ENCODE measurements at places on chromosomes 13 and 19.

DNA sequence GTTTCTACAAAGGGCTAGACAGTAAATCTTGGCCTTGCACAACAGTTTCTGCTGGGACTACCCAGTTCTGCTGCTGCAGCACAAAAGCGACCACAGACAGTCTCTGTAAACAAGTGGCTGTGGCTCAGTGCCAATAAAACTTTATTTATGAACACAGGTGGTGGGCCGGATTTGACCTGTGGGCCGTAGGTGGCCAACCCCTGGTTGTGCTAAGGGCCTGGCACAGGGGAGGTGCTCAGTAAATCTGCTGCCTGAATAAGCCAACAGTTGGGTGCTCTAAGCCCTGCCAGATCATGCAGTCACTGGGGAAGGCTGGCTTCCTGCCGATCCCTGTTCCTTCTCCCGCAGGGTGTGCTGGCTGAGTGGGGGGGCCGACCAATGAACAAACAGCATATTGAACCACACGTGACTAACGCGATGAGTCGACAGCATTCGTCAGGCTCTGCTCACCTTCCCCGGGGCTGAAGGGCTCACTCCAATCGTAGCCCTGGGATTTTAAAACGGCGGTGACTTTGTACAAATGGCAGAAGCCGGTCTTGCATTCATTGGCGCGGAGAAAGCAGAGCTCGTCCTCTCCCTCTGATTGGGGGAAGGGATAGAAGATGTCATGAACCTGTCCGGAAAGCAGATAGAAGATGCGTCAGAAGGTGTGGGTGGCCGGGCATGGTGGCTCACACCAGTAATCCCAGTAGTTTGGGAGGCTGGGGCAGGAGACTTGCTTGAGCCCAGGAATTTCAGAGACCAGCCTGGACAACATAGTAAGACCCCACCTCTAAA is 24.3 kb upstream of the MYDGF start:
- DNase-seq = no peak

DNA sequence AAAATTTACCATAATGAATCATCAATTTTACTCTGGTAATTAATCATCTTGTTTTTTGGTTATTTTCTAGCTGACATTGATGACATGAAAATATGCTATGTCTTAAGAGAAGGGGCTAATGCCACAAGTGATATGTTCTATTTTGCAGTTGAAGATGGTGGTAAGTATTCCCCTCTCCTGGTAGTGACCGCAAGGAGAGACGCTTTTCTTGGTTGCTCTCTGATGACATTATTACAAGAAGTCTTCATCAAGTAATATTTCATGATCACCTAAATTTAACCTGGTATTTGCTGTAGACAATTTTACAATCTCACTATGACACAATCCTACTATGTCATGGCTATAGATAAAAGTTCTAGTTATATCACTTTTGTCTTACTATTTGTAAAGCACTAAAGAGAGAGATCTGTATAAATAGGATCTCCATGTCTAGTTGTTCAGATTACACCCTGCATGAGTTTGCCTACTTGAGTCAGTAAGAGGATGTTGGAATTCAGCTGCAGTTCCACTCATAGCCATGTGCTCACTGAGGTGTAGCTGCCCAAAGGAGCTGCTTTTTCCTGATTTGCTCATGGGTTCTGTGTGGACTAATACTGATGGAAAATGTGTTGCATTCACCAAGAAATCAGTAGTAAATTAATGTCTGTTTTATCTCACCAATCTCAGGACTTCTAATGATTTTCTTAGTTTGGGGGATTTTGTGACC is 10.9 kb downstream of the FREM2 start:
- DNase-seq = no peak

- DNase-seq = peak; percentile 49
Observed at GRCh38 chr13:107650081-107650701, 565.1 kb downstream of the LIG4 start.

DNA sequence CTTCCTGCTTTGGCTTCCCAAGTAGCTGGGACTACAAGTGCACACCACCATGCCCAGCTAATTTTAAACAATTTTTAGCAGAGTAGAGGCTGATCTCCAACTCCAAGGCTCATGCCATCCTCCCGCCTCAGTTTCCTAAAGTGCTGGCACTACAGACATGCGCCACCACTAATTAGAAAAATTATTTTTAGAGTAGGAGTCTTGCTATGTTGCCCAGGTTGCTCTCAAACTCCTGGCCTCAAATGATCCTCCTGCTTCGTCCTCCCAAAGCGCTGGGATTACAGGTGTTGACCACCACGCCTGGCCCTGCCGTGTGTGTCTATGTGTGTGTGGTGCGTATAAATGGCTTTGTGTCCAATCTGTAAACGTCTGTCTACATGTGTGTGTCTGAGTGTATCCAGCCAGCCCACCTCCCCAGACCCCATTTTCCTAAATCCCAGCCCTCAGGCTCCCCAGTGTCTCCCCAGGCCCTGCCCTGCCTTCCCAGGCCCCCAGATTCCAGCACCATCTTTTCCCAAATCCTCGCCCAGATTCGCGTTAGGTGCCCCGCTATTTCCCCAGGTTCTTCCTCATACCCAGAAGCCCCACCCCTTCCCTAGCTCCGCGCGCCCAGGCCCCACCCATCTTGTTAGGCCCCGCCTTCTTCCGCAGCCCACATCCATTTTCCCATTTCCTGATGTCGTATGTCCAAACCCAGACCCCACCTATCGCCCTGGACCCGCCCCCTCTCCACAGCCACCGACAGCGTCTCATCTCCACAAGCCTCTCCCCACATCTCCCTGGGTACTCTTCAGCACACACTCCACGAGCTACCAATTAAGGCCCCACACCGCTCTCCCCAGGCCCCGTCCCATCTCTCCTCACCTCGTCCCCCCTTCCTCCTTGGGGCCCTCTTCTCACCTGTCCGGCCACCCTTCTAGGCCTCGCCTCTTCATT is 24.9 kb downstream of the SLC8A2 start:
- DNase-seq = peak; percentile 34

DNA sequence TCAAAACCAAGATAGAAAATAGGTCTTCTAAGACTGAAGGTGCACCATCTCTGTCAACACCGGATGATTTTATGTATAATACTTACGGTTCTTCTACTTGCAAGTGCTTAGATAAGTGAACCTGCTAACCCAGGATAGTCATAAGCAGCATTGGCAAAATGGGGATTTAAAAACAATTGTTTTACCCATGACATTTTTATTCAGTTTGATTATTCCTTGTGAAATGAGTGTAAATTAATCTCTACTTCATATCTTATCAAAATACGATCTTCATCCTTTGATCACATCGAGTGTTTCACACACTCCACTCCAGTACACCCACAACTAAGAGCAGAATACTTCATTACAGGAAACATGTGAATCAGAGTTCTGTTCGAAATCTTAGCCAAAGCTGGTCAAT is 23.0 kb upstream of the MTRF1 start:
- no peak for DNase-seq

DNA sequence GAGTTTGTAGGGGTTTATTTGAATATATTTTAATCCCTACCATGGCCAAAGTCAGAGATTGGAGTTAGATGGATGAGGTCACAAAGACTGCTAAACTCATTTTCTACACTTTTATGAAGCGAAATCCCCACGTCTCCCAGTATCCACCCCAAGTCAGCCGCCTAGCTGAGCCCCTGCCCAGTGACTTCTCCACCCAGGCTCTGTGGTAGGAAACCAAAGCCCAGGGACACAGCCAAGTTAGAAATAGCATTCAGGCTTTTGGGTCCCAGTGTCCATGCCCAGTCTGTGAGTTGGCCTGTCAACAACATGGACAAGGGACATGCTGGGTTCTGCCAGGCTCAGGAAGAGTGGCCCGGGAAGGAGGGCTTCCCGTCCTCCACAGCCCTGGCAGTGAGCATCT is 474.0 kb downstream of the FOXO1 start:
- no peak for DNase-seq

DNA sequence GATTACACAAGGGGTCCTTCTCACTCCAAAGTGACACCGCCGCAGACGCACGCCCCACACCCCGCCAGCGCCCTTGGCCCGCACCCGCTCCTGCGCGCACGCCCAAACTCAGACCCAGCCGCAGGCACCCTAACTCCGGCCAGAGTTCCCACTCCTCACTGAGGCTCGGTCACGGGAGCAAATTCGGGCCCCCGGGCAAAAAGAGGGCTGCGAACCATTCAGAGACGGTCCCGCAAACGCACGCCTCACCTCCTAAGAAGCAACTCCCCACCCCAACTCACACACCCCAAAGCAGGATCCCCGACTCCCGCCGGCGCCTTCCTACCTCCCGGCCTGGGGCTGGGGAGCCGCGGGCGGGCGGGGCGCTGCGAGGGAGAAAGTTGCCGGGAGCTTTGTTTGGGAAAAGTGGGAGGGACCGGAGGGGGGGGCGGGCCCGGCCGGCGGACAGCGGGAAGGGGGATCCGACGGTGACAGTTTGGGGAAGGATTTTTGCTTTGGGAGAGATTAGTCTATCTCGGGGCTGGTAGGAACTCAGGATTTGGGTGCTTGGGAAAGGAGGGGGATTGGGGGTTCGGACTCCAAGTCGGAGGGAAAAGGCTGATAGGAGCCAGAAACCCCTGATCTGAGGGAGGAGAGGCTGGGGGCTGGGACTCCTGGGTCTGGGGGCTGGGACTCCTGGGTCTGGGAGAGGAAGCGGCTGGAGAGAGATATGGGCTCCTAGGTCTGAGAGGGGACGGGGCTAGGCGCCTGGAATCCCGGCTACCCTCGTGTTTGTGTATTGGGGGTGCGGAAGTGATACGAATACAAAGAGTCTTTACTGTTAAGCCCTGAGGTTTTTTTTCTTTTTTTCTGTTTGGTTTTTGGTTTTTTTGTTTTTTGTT is at the start of gene TEAD2:
TEAD2 (minus strand) TSS at position 369 of the 881 bp plus-strand sequence. CDS start 2,341 bp downstream, outside the sequence.
- no peak for DNase-seq

- DNase-seq = no peak
Observed at GRCh38 chr13:44299152-44299943, 74.3 kb upstream of the SERP2 start.

Data from activated CD4-positive, alpha-beta T cell treated with anti-CD3 and anti-CD28 coated beads, Interleukin-2, Interleukin-6, amounts not matched to agents 100 ng/mL and 50 ng/mL, durations not matched to agents 16 hours and 8 hours (primary cell).